ENCODE measurements at places on chromosomes 1 and 21.

- no peak for DNase-seq
Measured at GRCh38 chr1:82755671-82756070, 954.9 kb downstream of the ADGRL2 start.

DNA sequence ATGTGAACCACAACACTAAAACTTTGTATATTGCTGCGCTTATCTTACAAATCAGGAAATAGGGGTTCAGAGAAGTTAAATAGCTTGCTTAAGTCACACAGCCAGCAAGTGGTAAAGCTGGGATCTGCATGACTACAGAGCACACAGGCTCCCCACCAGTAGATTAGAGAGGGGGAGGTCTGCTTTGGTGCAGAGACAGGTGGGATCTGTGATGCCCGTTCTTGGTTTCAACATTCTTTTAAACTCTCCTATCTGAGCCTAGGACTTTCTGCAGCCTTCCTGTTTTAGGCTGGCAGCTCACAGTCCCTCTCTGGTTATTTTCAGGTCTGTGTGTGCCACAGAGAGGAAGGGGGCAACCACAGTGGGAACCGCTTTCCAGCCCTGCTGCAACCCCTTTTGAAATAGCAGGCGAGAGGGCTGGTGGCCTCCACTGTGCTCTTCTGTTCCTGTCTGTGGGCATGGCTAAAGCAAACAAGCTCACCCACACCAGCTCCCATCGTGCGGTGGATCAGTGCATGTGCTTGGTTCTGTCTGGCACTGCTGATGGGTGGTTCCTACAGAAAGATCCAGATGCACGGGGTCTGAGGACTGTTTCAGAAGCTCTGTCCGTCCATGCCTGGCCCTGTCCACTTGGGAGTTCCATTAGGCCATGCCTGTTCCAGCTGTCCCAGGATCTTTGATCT lies 1.7 kb upstream of the IL6R start:
- DNase-seq: no peak

DNA sequence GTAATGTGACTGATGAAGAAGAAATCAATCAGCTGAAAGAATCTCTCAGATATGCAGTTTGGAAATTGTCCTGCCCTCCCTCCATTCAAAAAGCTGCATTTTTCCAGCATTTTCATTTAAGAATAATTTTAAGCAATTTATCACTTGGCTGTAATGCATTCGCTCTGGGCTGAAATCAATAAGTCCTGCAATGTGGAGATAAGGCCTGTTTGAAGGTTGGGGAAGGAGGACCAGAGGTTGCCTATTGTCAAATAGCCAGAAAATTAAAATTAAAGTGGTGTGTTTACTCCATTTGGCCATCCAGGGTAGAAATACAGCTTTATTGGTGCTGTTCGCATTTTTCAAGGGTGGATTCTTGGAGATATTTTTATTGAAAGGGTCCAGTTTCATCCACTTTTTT lies 187.6 kb upstream of the NFIA start:
- no peak for DNase-seq

DNA sequence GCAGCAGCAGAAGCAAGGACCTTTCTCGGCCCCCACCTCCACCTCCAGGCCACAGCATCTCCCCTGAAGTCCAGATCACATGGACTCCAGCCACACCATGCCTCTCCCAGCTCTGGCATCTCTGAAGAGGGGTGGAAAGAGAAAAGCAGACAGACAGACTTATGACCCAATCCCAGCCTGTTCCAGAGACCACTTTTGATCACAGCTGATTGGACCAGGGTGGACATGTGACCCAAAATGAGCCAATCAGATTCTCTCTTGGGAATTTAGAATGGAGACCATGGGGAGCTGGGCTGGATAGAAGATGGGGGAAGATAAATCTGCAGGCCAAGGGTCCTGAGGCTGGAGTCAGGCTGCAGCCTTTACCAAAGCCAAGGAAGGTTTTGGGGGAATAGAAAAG lies 16.4 kb downstream of the HTR1D start:
- DNase-seq: no peak

GRCh38 chr1:235783148-235783776 lies 83.4 kb downstream of the LYST start:
- peak; percentile 49 for DNase-seq

DNA sequence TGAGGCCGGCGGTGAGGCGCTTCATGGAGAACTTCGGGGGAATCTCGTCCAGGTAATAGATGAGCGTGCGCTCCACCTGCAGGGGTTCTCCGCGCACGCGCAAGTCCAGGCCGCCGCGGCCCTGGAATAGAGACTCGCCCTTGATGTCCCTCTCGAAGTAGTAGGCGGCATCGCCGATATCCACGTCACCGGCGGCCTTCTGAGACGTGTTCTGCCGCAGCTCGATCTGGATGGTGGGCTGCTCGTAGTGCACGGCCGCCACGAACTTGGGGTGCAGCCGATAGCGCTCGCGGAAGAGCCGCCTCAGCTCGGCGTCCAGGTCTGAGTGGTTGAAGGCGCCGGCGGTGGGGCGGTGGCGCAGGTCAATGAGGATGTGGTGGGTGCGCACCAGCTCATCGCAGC lies 726 bp downstream of the TACSTD2 start:
- DNase-seq: no peak

GRCh38 chr1:162391790-162392563 lies 10.4 kb downstream of the C1orf226 start:
- DNase-seq: peak; percentile 33

- DNase-seq: no peak
Measured at GRCh38 chr1:25118546-25118945, 113.8 kb downstream of the SYF2 start.

DNA sequence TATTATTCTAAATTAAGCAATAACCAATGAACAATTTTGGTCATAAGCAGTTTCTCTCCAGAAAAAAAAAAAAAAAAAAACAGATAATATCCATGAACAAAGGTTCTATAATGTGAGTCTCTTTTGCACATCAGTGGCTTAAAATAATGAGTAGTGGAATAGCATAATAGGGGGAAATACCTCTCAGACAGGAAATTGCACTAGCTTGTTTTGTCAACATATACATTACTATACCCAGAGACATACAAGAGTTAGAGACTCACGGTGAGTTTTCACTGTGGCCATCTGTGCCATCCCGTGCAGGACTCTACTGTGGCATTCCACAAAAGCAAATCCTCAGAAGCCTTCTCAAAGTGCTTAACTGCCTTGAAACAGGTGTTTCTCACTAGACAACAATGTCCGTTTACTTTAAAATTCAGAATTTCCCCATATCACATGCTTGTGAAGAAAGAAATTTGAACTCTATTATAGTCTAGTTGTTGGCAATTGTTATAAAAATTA lies 697.9 kb downstream of the USP25 start:
- DNase-seq: no peak

GRCh38 chr1:38334930-38335592 lies 288.5 kb upstream of the POU3F1 start:
- no peak for DNase-seq
